Epithelial cell of prostate (primary cell): ENCODE measurements at places on chromosomes 16 and 17.

- no peak for DNase-seq
Measured at GRCh38 chr17:77923776-77924513, 34.6 kb upstream of the TNRC6C start.

GRCh38 chr17:5527601-5528250 is 41.4 kb downstream of the MIS12 start:
- no peak for DNase-seq

- no peak for DNase-seq
Measured at GRCh38 chr17:48605409-48605919, 678 bp upstream of the HOXB6 start.

DNA sequence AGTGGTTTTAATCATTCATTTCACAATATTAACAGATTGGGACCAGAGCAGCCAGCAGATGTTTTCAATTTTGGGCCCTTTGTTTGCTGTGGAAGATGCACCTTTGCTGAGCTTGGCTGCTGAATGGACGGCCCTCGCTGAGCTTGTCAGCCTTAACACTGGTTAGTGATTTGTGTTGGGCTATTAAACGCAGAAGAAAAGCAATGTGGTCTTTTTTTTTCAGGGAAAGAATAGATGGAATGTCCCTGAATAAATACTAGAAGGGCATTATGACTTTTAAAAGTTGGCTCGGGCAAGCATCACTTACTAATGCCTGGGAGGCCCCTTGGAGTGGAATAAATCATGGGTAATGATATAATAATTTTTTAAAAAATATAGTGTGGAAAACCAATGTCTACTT is 297.0 kb downstream of the MAP2K6 start:
- DNase-seq = no peak

- DNase-seq = no peak
Measured at GRCh38 chr16:63315229-63315628, 1279.0 kb upstream of the CDH8 start.

GRCh38 chr17:4208238-4208637 is 55.5 kb downstream of the ANKFY1 start:
- no peak for DNase-seq

- DNase-seq = no peak
Measured at GRCh38 chr16:86970726-86971125, 346.5 kb downstream of the C16orf95 start.

- DNase-seq = no peak
Measured at GRCh38 chr17:47192554-47192953, 3.5 kb upstream of the CDC27 start.

DNA sequence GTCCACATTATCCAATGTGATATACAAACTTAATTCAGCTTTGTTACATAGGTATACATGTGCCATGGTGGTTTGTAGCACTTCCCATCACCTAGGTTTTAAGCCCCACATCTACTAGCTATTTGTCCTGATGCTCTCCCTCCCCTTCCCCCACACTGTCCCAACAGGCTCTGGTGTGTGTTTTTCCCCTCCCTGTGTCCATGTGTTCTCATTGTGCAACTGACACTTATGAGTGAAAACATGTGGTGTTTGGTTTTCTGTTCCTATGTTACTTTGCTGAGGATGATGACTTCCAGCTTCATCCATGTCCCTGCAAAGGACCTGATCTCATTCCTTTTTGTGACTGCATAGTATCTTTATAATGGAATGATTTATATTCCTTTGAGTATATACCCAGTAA is 196.7 kb downstream of the CDH11 start:
- DNase-seq = no peak

- no peak for DNase-seq
Measured at GRCh38 chr16:19380328-19380727, 37.4 kb upstream of the TMC5 start.

GRCh38 chr17:17206124-17206912 is at the start of gene PLD6:
Gene PLD6 (minus strand): TSS chr17:17206333. CDS start chr17:17206286, 47 bp downstream.
- no peak for DNase-seq

DNA sequence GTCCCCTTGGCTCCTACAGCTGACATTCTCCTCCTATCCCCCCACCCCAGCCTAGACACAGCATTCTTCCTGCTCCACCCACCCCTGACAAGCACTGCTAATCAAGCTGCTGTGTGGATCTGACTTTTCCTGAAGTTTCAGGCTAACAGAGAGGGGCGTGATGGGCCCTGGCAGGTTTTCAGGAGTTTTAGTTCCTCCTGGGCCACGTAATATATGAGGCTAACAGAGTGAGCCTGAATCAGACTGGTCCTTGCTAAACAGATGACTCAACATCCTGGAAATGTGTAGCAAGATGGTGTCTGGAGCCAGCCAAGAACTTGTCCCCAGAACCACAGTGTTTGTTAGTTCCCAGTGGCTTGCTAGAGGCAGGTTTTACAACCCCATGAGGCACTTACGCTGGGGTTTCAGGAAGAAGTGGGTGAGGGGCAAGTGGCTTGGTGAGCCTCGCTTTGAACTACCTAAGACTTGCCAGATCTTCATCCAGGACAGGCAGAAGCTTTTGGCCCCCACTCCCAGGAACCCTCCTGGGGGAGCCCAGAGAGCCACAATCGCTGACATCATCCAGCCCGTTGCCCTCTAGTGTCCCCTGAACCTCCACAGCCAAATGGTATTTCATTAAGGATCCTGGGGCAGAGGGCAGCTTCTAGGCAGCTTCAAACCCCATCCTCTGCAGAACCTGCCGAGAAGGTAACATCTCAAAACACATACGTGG is 15.9 kb downstream of the TMEM92 start:
- DNase-seq = peak; percentile 91
